ENCODE measurements at places on chromosomes 5 and 9.

DNA sequence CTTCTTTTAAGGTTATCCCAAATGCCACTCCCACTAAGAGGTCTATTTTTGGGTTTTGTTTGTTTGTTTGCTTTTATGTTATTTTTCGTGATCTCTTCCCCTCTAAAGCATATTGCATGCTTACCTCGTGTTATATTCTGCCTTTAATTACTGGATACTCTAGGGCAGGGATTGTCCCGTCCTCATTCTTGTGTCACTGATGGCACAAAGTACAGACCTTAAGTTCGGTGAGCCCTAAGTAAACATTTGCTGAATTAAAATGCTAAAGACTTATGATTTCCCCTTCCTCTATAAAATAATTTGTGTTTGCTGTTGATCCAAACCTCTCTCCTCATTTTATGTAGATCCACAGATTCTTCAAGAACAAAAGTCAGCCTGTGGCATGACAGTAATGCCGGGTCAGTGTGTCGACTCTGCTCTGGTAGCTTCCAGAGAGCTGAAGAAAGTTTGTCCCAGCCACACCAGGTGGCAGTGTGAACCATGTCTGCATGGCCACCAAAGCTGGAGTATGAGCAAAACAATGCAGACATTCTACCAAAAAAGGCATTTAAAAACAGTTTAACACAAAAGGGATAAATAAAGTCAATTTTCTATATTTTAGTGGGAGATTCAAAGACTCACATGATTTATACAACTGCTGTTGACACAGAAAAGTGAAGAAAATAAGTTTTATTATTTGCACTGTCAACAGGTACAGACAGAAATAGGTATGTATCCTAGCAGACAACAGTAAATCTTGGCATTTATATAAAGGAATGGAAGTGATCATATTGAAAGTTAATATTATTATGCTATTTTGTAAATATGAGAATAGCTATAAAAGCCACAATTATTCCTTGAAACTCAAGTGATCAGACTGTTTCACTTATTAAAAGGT is 17.9 kb upstream of the POC5 start:
- DNase-seq = no peak

- no peak for DNase-seq
Observed at GRCh38 chr5:15757103-15757502, 257.1 kb downstream of the FBXL7 start.

- DNase-seq = no peak
Observed at GRCh38 chr5:5326115-5326758, 96.2 kb upstream of the ICE1 start.

- no peak for DNase-seq
Observed at GRCh38 chr9:127131871-127132270, 9.4 kb upstream of the ANGPTL2 start.

GRCh38 chr5:136206361-136206760 is 13.4 kb upstream of the SMIM32 start:
- no peak for DNase-seq

- no peak for DNase-seq
Observed at GRCh38 chr5:139470821-139471300, at the start of gene SMIM33. Gene SMIM33, plus strand, starts transcription at chr5:139471004. Its CDS starts 118 bp downstream, at chr5:139471122.

DNA sequence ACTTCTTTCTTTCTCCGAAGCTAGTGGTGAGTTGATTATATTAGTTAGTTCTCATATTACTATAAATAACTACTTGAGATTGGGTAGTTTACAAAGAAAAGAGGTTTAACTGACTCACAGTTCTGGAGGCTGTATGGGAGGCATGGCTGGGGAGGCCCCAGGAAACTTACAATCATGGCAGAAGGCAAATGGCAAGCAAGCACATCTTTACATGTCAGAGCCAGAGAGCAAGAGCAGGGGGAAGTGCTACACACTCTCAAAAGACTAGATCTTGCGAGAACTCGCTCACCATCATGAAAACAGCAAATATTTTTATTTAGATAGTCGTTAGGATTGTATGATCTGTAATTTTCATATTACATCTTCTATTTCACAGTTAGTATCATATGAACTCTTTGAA is 711.2 kb downstream of the PTPRD start:
- DNase-seq = no peak

DNA sequence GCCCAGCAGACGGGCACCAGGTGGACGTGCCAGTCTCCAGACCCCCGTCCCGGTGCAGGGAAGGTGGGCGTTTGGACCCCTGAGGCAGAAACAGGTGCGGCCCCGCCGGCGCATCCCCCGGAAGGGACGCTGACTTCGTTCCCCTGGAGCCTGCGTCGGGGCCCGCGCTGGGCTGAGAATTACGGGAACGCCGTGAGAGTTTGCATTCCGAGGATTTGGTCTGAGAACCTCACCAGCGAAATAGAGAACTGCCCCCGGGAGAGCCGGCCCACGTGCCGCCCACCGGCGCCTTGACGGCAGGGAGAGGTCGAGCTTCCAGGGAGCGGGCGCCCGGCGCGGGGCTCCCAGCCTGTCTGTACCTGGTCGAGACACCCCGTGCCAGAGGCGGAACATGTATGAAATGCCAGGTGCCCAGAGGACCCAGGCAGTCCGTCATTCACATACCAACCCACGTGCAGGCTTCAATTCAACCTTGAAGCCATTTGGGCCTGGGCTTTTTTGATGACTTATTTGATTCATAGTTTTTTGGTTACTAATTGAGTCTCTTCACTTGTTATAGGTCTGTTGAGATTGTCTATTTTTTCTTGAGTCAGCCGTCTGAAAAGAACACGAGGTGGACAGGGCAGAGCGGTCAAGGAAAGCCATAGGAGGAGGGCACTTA is 877 bp upstream of the CAMSAP1 start:
- no peak for DNase-seq

Measured in liver (tissue), 10 donors.